Neuronal stem cell (in vitro differentiated cells): ENCODE measurements at places on chromosomes 12 and 14.

GRCh38 chr12:3086729-3087323 lies 9.6 kb downstream of the TSPAN9 start:
- no peak for DNase-seq
- H3K4me3 ChIP-seq: no peak overlapping the region
- H3K36me3 ChIP-seq: peaks cover 2% of the 10 kb centered on the region
- no peaks in the 10 kb centered on the region for H3K27me3 ChIP-seq

- H3K27me3 ChIP-seq: no peaks in the 10 kb centered on the region
- H3K36me3 ChIP-seq: no peaks in the 10 kb centered on the region
- no peaks in the 10 kb centered on the region for H3K4me1 ChIP-seq
- H3K4me3 ChIP-seq: no peak overlapping the region
Measured at GRCh38 chr12:59240048-59240447, 319.7 kb upstream of the LRIG3 start.

DNA sequence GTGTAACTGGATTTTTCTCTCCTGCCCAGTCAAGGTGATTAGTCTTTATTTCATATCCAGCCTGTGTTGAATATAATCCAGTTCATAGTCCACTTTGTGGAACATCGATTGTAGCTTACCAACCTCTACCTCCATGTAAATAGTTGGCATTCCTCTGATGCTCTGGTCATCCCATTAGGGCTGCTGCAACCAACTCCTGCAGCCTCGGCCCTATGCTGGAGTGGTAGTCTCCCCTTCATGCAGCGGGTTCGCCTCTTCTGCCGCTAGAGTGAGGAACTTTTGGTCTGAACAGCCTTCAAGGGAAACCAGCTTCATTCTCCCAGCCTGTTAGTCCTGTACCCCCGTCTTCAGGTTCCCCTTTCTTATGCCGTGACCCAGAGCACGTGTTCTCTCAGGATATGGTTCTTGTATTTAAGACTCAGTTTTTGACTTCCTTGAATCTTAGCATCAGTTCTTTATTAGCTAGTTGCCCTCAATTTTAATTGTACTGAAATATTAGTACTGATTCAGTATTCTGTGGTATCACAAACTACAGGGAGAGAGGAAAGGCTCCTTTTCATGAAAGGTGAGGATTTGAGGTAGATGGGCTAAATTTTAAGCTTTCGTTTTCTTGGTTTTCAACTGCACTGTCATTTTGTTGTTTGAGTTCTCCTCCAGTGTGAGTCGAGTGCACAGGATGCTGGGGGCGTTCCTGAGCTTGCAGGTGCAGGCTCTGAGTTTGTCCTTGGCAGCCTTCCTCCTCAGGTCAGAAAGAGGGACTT lies 33.2 kb downstream of the ZNF664 start:
- peaks cover 18% of the 10 kb centered on the region for H3K36me3 ChIP-seq
- peaks cover 17% of the 10 kb centered on the region for H3K4me1 ChIP-seq
- no peak for DNase-seq
- H3K4me3 ChIP-seq: no peak overlapping the region

- no peak overlapping the region for H3K4me3 ChIP-seq
- H3K4me1 ChIP-seq: no peaks in the 10 kb centered on the region
- H3K36me3 ChIP-seq: no peaks in the 10 kb centered on the region
- peak; percentile 62 for DNase-seq
- no peak overlapping the region for H3K27ac ChIP-seq
Measured at GRCh38 chr14:22314183-22314820, 274.7 kb downstream of the DAD1 start.

- DNase-seq: no peak
- H3K4me1 ChIP-seq: peaks cover 2% of the 10 kb centered on the region
- H3K36me3 ChIP-seq: peaks cover 1% of the 10 kb centered on the region
- H3K4me3 ChIP-seq: no peak overlapping the region
- peaks cover 3% of the 10 kb centered on the region for H3K27me3 ChIP-seq
- H3K27ac ChIP-seq: no peak overlapping the region
Measured at GRCh38 chr12:15545334-15545733, 223.0 kb downstream of the PTPRO start.

GRCh38 chr14:74911221-74911620 lies 11.8 kb downstream of the RPS6KL1 start:
- no peak overlapping the region for H3K27ac ChIP-seq
- DNase-seq: no peak
- no peaks in the 10 kb centered on the region for H3K27me3 ChIP-seq

DNA sequence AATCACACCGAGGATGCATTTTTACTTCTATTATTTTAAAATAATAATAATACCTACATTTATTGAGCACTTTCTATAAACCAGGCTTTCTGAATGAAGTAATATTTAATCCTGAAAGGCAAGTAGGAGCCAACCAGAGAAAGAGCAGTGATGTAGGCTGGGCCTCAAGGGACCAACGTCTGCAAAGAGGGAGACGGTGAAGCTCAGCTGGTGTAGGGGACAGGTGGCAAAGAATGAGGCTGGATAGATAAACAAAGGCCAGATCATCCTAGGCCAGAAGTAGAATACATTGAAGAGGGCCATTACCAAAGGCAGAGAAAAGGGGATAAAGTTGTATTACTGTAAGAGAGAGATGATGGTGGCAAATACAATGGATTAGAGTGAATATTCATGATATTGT lies 810 bp upstream of the TMBIM4 start:
- no peaks in the 10 kb centered on the region for H3K27me3 ChIP-seq
- no peak for DNase-seq
- H3K4me1 ChIP-seq: no peaks in the 10 kb centered on the region

DNA sequence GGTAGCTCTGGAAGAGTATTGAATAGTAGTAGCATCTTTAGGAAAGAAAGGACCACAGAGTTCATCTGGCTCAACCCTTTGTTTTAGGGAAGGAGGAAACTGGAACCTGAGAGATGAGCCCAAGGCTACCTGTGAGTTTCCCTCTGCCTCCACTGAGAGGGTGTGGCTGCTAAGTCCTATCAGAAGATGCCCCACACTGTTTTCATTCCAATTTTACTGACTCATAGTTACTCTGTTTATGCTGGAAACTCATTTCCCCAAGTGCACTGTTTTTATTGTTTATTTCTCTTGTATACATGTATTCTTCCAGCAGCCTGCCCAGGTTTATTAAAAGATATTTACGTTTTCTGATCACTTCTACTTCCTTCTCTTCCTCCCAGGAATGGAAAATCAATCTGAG lies 127.4 kb upstream of the ARHGAP5 start:
- H3K36me3 ChIP-seq: no peaks in the 10 kb centered on the region
- no peak overlapping the region for H3K27ac ChIP-seq
- H3K4me3 ChIP-seq: no peak overlapping the region
- no peaks in the 10 kb centered on the region for H3K27me3 ChIP-seq
- H3K4me1 ChIP-seq: peaks cover 5% of the 10 kb centered on the region

DNA sequence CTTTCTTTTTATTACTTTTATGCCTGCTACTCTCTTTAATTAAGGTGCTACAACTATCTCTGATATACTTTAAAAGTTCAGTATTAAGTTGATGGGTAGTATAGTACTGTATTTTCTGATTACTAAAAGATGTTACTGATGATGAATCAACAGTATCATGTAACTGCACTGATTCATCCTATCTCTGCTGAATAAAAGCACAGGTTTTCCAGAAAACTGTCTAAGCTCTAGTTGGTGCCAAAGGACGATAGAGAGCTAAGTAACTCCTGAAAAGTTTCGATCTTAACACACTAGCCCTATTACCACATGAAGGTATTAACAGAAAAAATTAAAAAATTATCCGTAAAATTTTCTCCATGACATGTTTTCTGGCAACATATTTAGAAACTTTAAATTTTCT lies 2.1 kb downstream of the SCAF11 start:
- no peak overlapping the region for H3K27ac ChIP-seq
- no peaks in the 10 kb centered on the region for H3K36me3 ChIP-seq
- no peaks in the 10 kb centered on the region for H3K27me3 ChIP-seq
- no peak overlapping the region for H3K4me3 ChIP-seq
- no peaks in the 10 kb centered on the region for H3K4me1 ChIP-seq
- DNase-seq: no peak

DNA sequence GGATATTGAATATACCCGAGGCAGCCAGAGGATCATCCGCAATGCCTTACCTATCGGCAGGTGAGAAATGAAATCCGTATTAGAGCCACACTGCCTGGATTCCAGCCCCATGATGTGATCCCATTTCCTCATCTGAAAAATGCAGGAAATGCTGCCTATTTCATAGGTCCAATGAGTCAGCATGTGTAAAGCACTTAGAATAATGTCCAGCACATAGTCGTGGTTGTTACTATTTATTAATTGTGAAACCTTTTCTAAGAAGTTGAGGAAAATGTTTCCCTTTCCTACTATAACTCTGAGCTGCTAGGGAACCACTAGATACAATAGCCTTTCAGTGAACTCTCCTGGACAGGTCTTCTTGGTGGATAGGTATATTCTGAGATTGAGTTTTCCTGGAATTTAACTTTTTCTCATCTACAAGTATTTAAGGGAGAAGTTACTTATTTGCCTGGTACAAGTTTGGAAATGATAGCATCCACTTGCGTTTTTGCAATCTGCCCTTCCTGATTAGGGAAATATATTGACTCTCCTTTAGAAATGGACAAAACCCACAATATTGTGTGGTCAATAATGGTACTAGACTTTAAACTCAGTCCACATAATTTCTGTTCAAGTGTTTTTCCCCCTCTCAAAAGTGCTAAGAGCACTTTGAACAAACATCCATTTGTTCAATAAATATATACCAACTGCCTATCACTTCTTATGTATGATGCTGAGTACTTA lies 12.2 kb downstream of the POLR3B start:
- DNase-seq: no peak
- H3K27ac ChIP-seq: no peak overlapping the region
- no peaks in the 10 kb centered on the region for H3K36me3 ChIP-seq
- no peaks in the 10 kb centered on the region for H3K27me3 ChIP-seq

- H3K36me3 ChIP-seq: peaks cover 88% of the 10 kb centered on the region
- H3K4me1 ChIP-seq: no peaks in the 10 kb centered on the region
- no peaks in the 10 kb centered on the region for H3K27me3 ChIP-seq
- no peak overlapping the region for H3K27ac ChIP-seq
Measured at GRCh38 chr12:45737638-45738037, 8.1 kb downstream of the ARID2 start.

- no peak overlapping the region for H3K4me3 ChIP-seq
- no peaks in the 10 kb centered on the region for H3K36me3 ChIP-seq
- no peak for DNase-seq
Measured at GRCh38 chr12:115817389-115817788, 460.1 kb downstream of the MED13L start.

DNA sequence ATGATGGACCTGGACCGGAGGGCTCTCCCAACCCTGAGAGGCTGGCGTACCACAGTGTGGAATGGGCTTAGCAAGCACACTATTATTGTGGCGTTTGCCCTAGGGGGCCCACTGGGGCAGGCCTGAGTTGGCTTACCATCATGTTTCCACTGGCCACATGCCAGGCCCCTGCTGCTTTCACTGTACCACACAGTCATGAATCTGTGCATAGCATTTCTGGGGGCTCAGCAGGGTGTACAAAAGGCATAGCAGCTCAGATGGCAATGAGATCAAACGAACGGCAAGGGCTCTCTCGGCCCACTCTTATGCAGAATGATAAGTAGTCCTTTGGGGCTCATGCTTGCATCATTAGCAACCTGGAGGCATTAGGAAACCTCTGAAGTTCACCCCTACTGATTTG lies 137.0 kb upstream of the HIF1A start:
- H3K27me3 ChIP-seq: no peaks in the 10 kb centered on the region
- H3K27ac ChIP-seq: no peak overlapping the region
- H3K4me1 ChIP-seq: peaks cover 21% of the 10 kb centered on the region

DNA sequence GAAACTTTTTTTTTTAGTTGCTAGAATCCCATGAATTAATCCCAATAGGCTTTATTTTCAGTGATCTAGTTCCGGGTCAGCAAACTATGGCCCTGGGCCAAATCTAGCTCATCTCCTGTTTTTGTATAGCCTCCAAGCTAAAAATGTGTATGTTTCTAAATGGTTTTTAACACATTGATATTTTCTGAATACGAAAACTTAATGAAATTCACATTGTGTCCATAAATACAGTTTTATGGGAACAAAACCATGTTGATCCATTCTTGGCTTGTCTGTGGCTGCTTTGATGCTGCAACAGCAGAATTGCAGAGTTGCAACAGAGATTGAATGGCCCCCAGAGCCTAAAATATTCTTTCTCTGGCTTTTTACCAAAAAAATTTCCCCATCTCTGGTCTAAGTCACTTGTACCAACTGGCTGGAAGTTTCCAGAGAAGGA lies 47.5 kb downstream of the ZNF664 start:
- H3K27me3 ChIP-seq: no peaks in the 10 kb centered on the region
- H3K4me1 ChIP-seq: peaks cover 2% of the 10 kb centered on the region
- no peak for DNase-seq
- peaks cover 4% of the 10 kb centered on the region for H3K36me3 ChIP-seq

DNA sequence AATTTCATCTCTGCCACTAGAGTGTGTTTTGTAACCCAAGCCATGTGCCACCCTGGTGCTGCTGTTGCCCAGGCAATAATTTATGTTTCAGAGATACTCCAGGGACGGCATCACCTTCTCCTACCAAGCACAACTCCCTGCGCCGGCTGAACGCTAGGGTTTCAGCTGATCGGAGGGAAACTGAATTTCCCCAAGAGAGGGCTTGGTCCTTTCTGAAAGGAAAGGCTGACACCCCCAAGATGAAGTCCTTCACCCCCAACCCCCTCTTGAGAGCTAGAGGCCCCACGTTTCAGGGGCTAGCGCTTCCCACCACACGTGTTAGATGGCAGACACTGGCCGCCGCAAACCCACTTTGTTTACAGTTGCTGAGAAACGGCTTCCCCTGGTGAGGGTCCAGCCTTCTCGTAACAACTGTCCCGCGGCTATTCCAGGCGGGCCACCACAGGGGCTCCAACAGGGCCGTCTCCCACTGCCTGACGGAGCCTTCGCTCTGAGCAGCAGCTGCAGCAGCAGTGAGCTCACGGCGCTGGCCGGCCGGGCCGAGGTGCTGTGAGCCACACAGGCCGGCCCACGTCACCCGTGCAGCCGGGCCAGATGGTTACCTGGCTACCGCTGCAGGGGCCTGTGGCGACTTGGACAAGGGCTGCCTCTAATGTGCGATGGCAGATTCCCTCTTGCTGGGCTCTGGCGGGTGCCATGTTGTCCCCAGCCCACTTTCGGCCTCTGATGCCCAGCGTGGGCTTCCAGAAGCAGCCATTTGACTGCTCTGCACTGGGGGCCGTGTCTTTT lies 66.4 kb downstream of the TESC start:
- H3K27me3 ChIP-seq: no peaks in the 10 kb centered on the region
- peaks cover 9% of the 10 kb centered on the region for H3K4me1 ChIP-seq
- H3K27ac ChIP-seq: no peak overlapping the region
- no peak for DNase-seq

- no peak overlapping the region for H3K27ac ChIP-seq
- H3K27me3 ChIP-seq: no peaks in the 10 kb centered on the region
- no peaks in the 10 kb centered on the region for H3K4me1 ChIP-seq
- peaks cover 15% of the 10 kb centered on the region for H3K36me3 ChIP-seq
Measured at GRCh38 chr14:105260959-105261358, 12.6 kb downstream of the BTBD6 start.

- H3K4me1 ChIP-seq: peaks cover 1% of the 10 kb centered on the region
- no peak overlapping the region for H3K27ac ChIP-seq
Measured at GRCh38 chr12:124767066-124767821, 96.4 kb downstream of the SCARB1 start.

DNA sequence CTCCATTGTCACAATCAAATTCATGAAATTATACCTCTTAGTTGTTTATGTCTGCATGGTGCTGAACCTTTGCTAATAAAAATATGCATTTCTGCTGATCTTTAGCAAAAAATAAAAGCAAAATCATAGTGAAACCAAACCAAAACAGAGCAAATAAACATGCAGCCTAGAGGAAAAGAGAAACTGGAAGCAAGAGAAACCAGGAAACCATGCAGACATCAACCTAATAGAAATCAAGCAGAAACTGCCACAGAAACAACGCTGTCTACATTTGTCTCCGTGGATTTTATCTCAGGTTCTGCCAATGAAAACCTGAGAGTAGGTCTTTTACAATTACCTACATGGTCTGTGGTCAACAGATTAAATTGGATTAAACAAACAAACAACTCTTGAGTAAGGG lies 173.7 kb downstream of the SYT10 start:
- H3K4me1 ChIP-seq: no peaks in the 10 kb centered on the region
- DNase-seq: no peak
- no peak overlapping the region for H3K4me3 ChIP-seq
- H3K27me3 ChIP-seq: no peaks in the 10 kb centered on the region
